ENCODE measurements at places on chromosomes 13 and 19.
A peak's percentile ranks its signal among the peaks of the same experiment; 100 is the strongest.

DNA sequence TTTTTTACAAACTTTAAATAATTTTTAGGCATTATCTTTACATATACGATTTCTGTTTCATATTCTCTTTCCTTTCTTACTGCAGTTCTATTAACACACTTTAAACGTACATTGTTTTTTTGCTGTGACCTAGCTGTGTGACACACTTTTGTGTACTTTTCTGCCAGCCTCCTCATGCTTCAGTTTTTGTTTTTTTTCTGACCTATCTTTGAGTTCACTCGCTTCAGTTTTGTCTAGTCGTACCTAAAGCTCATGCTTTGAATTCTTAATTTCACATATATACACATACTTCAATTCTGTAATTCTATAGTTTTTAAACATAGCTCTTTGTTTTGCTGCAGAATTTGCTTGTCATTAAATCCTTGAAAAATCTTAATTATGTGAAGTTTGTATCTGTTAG lies 150.4 kb downstream of the PDS5B start:
- DNase-seq = no peak

DNA sequence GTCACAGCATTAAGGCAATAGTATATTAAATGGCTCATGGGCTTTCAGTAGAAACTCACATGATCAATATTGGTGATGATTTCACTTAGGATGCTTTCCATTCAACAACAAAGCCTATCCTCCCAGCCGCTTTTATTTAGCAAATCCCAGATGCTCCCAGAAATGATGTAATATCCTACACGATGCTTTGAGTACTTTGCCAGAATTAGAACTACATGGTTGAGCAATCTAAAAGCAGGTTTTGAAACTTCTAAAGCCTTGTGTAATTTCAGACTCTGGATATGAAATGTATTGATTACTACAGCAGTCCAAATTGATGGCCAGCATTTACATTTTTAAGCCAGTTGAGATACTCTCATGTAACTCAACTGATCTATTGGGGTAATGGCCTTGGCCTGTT lies 13.6 kb downstream of the DLEU7 start:
- DNase-seq = peak; percentile 57

DNA sequence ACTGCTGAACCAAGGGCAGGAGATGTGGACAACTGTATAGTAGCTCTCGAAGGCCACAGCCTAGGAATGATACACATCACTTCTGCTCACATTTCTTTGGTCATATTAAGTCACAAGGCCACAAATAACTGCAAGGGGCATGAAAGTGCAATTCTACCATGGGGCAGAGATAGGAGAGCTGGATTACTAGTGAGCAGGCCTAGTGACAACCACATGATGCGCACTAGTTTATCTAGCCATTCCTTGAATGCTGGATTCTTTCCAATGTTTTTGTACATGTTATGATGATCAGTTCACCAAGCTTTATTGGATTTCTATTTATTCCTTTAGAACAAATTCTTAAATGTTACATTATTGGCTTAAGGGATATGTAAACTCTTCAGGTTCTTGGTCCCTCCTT lies 100.7 kb downstream of the MIPEP start:
- DNase-seq = no peak

DNA sequence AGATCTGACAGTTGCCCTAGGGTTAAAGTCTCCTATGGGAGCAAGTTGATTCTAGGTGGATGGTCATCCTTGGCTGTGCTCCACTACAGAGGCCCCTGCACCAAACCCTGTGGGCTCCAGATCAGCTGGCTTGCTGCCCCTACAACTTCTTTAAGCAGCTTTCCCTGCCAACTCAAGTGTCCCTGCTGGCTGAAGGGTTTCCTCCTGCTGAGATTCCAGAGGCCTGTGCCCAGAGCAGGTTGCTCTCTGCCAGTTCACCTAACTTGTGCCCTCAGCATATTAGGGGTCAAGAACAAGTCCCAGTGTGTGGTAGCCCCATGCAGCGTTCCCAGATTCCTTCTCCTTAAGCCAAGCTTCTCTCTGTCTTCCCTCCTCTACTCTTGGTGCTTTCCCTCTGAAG lies 85.6 kb downstream of the ZMYM2 start:
- DNase-seq = no peak

GRCh38 chr13:34151885-34152284 lies 333.9 kb downstream of the RFC3 start:
- DNase-seq = no peak
